ENCODE measurements at places on chromosomes 11 and 22.

- no peak for DNase-seq
Observed at GRCh38 chr11:127110542-127110941, 110.0 kb upstream of the KIRREL3 start.

DNA sequence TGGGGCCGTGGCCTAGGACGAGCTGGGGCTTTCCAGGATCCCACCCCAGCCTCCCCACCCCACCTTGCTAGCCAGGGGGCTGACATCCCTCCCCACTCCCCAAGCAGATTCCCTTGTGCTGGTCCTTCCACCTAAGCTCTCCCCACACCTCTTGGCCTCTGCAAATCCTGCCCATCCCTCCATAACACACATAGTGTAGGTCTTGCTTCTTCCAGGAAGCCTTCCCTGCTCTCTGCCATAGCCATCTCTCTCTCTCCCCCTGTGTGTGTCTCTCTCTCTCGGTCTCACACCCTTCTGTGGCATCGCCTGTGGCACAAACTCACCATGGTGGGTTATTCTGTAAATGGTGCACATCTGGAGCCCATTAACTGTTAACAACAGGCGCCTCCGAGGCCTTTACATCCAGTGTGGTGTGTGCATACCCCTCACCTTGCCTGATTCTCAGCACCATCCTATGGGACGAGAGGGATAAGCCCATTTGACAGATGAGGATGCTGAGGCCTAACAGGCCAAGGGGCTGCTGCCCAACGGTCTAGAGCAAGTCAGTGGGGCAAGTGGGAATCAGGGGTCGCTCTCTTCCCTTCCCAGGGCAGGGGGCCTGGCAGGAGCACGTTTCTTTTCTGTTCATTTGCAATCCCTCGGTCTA lies 22.2 kb upstream of the PICK1 start:
- no peak for DNase-seq

- no peak for DNase-seq
Observed at GRCh38 chr22:41742918-41743317, 43.6 kb downstream of the MEI1 start.

DNA sequence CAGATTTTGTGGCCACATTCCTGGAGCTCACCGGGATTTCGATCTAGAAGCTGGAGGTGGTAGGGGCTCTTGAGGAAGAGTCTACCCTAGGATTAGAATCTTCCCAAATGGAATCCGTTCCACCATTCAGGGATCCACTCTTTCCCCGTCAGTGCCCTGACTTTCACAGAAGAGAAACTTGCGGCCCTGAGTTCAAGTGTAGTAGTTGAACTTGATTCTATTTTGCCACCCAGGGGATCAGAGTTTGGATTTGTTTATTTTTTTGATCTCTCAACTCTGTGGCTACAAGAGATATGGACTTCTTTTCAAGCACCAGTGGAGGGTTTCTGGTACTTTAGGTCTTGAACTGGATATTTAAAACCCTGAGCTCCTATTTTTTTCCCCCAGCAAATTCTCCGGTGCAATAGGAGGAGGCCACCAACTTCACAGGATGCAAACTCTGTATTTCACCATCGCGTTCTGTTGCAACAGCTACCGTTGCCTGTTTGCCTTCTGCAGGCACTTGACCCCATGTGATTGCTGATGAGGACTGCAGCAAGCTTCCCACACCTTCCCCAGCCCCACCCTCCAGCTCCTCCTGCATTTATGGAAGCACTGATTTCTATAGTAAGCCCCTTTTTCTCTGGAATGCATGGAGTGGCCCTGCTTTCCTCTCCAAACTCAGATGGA lies 14.8 kb upstream of the MRGPRF start:
- no peak for DNase-seq

DNA sequence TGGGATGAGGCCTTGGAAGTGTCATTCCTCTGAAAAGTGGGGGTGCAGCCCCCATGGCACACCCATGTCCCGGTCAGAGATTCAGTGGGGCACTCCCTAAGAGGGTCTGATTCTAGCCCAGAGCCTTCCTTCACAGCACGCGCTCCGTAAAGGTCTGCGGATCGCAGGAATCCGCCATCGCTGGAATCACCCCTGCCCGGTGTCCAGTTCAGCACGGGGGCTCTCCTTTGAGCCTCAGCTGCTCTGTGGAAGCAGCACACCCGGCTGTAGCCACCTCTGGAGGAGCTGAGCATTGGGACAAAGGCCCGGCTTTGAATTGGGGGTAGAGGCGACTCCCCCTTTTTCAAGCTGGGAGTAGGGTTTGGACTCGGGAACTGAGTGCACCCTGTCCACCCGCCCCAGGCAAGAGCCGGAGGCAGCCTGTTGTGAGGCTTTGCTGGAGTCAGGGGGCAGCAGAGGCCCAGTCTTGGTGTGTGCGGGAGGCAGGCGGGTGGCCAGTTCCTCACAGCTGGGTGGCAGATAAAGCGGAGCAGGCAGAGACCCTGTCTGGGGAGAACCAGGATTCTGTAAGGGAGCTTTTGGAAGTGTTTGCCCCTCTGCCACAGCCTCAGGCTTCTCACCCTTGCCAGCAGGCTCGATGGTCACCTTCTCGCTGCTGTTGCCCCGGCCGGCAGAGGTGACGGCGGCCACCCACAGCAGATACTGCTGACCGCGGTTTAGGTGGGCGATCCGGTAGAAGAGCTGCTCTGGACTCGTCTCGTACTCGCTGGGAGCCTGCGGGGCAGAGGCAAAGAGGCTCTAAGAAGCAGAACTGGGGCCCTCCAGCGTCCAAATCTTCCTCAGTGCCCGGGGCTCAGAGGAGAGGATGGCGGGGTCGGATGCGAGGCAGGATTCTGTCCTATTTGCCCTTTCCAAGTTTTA lies 115.9 kb downstream of the CEP164 start:
- no peak for DNase-seq

DNA sequence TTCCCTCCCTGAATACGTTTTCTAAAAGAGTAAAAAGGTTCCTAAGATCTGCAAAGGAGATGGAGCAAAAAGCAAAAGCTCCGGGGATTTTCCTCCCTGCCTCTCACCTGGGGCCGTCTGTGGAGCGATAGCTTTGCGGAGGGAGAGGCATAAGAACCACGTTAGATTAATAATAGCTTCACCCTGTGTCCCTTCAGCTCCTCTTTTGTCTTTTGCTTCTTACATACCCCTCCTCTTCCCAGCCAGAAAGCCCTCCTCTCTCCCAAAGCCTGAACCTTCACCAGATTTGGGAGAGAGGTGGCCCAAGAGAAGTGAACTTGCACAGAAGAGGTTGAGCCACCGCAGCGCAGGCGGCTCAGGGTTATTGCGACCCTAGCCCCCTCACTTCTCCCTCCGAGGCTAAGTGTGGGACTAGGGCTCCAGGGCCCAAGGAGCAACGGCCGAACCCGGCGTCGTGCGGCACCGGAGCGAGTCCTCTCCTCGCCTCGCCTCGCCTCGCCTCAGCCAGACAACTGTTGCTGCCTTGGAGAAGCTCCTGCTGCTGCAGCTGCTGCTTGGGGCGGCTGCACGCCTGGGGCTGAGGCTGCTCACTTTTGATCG lies 97.6 kb upstream of the HSD17B12 start:
- no peak for DNase-seq

DNA sequence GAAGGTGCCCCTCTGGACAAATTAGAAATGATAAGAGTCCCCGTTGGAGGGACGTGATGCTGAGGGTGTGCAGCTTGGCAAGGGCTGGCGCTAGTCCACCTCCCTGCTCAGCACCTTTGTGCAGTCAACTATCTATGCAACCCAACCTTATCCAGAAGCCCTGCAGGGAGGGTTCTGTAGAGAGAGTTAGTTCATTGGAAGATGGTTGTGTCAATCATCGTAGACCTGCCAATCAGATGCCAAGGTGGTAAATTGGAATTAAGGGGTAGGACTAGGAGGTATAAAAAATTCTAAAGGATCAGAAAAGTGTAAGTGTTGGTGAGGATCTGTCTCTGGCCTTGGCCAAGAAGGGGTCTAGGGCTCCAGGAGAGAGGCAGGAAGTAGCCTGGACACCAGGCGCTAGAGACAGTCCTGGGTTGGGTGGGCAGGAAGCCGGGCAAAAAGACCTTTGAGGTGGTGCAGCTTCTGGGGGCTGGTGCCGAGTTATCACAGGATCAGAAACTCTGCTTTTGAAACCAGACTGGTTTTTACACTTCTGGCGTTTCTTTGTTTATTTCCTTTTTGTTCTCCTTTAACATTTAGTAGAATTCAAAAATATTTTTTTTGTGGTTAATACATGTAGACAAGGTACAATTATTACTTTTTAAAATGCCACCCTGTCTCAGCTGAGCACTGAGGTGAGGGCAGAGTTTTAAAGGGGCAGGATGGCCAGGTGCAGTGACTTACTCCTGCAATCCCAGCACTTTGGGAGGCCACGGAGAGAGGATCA lies 1.6 kb downstream of the C1QTNF6 start:
- DNase-seq = no peak

DNA sequence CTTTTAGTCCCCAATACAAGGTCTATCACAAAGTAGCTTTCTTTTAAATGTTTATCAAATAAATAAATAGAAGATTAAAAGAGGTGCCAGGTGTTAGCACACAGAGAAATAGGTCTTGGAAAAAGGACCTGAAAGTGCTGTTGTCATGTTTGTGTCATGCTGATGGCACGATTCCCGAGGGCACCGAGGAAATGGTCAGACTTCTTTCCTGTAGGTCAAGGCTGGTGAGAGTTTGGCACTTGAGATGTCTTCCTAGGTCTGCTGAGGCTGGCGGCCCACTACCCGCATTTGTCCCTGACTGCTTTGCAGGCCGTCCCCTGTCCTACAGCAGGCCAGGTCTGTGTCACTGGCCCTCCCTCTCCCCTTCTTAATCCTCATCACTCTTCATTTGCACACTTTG lies 112.1 kb downstream of the ATXN10 start:
- no peak for DNase-seq

DNA sequence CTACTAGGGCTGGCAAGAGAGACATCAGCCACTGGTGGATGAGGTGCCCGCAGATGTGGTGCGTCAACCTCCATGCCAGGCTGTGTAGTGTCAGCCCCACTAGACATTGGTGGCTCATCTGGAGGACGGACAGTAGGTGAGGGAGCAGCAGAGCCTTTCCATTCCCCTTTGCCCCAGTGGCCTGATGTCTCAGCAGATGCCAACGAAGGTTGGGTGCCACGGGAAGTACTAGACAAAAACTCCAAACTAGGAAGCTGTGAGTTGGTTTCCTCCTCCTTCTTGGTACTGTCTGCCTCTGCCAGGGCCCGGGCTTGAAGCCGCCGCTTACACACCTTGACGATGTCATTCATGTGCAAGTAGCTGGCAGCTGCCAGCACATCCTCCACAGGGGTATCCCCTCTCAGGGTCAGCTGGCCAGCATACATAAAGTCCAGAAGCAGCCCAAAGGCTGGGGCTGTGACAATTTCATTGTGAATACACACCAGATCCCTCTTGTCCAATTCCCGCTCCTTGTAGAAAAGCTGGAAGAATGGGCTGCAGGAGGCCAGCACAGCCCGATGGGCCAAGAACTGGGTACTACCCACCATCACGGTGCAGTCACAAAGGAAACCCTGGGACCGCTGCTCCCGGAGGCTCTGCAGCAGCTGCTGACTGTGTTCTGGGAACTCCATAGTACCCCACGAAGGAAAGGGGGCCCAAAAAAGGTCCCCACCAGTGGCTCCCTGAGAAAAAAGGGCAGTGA lies 795 bp downstream of the ZBTB3 start:
- no peak for DNase-seq

DNA sequence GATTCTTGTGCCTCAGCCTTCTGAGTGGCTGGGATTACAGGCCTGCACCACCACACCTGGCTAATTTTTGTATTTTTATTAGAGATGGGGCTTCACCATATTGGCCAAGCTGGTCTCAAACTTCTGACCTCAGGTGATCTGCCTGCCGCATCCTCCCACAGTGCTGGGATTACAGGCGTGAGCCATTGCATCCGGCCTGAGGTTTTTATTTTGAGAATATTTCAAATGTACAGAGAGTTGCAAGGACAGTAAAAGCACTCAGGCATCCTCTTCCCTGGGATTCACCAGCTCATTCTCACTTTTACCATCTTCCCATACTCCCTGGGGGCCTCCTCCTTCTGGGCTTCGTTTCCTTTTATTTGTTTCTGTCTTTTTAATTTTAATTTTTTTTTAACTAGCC lies 12.1 kb downstream of the MED15 start:
- no peak for DNase-seq

DNA sequence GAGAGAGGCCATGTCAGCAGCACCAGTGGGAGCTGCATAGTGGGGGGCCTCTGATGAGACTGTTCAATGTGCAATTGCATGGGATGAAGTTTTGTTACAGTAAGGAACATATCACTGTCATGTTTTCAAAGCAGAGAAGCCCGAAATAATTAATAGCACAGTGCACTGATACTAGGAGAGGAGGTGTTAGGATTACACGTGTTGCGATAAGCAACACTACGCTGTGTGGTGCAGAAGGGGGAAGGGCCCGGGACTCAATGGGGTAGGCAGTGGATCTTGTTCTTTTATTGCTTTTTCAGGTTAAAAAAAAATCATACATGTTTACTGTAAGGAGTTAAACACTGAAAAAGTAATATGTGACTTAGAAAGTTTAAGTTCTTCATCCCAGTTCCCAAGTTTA lies 29.2 kb downstream of the TCIRG1 start:
- no peak for DNase-seq

DNA sequence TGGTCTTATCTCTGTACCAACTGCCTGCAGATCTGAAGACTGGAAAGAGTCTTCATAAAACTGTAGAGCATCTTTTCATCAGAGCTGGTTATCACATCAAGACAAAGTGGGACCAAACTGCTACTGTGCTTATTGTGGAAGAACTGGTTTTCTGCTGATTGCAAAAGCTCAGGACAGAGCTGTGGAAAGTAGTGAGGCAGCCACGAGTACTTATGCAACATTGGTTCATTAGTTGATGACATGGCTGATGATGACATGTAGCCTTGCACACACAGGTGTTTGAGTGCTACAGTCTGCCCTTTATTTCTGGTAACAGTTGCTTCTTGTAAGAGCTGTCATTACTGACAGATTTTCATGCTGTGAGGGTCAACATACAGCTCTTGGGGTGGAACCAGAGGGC lies 185.4 kb upstream of the GUCY1A2 start:
- DNase-seq = no peak

DNA sequence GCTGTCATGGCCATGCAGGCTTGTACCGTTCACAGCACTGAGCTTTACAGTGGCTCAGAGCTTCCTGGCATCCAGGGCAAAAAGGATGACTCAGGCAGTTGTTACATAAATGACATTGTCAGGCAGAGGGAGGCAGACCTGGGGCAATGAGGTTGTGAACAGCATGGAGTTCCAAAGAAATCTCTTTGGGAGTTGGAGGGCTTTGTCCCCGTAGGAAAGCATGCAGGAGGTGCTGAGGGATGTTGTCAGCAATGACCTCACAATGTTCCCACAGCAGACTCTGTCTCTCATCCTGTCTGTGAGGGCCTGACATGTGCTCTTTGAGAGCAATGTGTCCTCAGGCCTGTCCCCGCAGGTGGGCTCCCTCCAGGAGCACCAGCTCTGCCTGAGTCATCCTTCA lies 25.9 kb upstream of the PDE2A start:
- DNase-seq = no peak

GRCh38 chr11:28858076-28858475 lies 749.9 kb downstream of the METTL15 start:
- DNase-seq = no peak

DNA sequence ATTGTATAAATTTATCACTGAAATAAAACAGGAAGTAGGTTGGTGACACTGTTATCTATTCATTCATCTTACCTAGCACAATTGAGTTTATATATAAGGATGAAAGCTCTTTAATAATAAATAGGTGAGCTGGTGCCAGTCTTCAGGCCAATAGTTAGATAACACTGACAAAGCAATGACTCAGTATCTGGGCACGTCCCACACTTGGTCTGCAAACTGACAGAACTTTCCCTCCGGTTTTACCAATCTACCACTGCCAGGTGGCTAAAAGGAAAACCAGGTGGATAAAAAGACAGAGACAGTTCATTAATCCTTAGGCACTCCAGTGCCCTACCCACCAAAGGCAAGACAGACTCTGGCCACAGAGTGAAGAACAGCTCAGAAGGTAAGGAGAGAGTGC lies 17.6 kb downstream of the DDB1 start:
- no peak for DNase-seq
